Activated CD8-positive, alpha-beta memory T cell treated with anti-CD3 and anti-CD28 coated beads for 24 hours (primary cell): ENCODE measurements at places on chromosomes 6 and 20.

DNA sequence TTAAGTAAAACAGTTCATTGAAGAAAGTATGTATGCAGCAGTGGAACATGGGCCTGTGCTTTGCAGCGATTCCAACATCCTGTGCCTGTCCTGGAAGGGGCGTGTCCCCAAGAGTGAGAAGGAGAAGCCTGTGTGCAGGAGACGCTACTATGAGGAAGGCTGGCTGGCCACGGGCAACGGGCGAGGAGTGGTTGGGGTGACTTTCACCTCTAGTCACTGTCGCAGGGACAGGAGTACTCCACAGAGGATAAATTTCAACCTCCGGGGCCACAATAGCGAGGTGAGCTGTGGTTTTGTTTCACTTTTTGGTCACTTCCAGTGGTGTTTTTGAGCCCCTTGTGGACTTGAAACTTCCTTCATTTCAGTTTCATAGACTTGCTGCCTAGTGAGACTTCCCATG is 1.7 kb downstream of the TULP4 start:
- no peak for DNase-seq

DNA sequence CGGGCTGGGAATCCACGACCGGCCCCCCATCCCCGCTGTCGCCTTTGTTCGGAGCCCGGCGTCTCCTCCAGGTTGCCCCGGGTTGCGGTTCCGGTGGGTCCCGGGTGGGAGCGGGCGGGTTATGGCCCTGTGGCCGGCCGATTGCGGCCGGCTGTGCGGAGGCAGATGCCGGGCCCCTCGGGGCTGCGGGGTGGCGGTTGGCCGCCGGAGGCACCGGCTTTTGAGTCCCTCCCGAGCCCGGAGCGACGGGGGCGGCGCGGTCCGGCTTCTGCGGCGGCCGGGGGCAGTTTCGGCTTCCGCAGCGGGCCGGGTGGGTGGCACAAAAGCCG is 431 bp downstream of the LOC128125822 start:
- DNase-seq = no peak

- no peak for DNase-seq
Observed at GRCh38 chr6:113049190-113049589, 702.1 kb downstream of the RFPL4B start.

DNA sequence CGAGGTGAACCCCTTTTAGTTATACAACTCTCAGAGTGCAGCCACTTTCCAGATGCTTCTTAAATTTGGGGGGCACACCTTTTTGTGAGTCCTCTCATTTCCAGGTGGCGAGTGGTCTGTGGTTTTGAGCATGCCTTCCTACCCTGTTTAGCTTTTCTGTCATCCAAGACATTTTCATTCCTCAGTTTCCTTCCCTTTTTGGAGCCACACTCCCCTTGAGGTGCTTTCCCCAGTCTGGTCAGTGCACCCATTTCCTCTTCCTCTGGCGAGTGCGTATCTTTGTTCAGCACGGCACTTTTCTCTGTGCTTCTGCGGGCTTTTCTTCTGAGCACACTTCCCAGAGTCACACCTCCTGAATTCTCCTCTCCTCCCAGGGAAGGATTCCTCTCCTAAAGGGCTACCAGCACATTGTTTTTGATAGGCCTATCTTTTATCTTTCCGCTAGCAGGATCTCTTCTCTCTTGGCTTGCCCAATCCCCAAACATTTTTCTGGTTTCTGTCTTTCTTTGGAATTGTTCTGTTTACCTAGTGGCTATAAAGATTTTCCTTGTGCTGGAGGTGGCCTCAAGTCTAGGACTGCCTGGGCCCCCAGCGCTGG is 1.4 kb downstream of the PHF20 start:
- peak; percentile 62 for DNase-seq

- no peak for DNase-seq
Observed at GRCh38 chr6:73508776-73509175, 12.1 kb downstream of the EEF1A1 start.

DNA sequence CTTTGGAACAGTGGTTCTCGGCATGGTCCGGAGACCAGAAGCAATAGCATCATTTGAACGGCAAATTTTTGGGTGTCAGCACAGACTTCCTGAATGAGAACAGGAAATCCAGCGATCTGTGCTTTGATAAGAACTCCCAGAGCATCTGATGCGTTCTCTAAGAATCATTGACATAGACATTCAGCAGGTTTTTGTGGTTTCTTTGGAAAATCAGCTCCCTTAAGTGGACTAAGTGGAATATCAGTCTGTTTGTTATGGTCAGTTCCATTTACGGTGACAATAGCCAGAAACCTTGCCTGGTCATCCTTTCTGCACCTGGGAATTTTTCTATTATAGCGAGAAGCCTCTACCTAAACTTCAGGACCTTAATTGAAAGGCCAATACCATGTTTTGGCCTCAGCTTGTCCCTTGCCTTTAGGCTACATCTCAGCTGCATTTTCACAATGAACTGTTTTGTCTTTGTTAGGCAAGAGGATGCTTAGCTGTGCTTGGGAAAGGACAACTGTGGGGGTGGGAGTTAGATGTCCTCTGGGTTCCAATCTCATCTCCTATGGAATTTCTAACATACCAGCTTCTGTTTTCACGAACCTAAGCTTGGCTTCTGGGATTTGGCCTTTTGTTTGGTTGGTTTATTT is 299.7 kb downstream of the CDKAL1 start:
- DNase-seq = no peak

DNA sequence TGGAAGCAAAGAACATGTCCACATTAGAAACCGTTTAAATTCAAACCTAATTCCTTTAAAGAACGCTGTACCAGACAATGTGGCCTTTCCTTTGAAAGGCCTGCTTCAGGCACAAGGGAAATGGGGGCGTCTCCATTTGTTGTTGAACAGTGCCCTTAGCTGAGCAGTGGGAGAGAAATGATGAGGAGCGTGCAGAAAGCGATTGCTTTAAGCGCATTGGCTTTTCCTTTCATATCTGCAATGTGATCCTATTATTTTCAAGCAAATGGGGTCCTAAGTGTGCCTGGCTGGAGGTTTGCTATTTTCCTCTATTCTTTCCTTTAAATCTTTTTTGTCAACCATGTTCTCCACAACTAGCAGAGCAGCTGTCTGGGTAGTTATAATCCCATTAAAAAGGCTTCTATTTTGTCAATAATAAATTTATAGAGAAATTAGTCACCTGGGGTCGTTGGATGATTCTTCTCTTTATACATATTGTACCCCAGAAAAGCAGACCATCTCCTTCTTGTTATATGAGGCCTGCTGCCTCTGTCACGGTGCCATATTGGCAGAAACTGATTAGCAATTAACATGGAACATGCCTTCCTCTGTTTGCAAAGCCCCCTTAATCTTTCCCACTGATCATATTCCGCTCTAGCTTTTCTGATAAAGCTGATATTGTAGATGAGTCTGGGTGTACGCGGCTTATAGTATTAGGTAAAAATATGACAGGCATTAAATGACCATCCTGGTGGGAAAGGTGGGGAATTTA is 151.1 kb upstream of the JAG1 start:
- no peak for DNase-seq

GRCh38 chr6:39543095-39543494 is 182.1 kb downstream of the KIF6 start:
- DNase-seq = no peak

DNA sequence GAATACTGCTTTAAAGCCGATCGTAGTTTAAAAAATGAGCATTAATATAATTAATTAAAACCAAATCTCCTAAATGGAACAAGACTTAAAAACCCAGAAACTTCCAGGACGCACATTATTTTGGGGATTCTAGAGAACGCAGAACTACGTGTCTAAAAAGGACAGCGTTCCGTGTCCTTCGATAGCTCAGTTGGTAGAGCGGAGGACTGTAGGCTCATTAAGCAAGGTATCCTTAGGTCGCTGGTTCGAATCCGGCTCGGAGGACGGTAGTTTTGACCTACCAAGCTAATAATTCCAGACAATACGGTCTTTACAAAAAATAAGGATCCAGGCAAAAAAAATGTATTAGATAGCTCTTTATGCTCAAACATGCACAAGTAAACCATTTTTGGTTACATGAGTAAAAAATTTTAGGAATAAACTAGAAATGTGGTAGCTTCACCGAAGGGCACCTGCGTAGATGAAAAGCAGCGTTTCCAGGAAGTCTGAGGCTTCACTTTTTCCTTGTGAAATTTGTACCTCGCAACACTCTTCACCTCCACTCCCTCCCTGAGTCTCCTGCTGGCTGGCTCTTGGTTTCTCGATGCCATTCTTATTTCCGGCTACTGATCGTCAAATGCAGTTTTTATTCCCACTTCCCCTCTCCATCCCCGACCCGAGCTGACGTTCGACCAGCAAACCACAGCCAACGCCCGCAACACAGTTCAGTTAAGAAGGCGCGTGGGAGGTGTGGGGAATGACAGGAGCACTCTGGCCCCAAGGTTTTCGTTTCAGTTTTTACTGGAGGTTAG is 19.6 kb upstream of the ABT1 start:
- DNase-seq = peak; percentile 86

DNA sequence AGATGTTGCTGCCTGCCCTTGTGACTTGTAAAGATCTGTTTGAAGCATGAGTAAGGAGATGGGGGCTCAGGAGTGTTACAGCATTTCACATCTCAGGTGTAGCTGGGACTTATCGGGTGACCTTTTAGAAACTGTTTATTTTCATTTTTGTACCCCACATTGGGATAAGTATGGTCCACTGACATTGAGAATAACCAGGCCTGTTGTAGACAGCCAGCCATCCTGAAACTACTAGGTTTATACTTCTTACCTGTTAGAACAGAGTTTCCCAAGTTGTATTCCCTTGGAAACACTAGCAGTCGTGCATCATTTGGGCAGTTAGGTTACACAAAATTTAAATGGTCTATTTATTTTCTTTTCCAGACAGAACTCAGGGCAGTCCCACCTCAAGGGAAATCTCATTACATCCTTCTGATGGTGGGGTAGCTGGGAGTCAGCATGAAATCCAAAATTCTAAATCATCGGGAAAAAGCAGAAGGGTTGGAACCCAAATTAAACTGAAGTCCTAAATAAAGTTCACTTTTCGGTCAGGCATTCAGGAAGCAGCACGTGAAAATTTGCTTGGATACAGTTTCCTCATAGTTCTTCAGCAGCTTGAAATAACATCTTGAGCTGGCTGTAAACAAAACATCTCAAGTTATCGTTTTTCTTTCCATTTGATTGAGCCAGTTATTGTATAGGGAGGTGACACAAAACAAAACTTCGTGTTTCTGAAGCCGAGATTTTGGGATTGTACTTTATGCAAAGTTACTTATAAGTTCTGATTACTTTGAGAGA is 30.5 kb downstream of the FOXO3 start:
- no peak for DNase-seq

DNA sequence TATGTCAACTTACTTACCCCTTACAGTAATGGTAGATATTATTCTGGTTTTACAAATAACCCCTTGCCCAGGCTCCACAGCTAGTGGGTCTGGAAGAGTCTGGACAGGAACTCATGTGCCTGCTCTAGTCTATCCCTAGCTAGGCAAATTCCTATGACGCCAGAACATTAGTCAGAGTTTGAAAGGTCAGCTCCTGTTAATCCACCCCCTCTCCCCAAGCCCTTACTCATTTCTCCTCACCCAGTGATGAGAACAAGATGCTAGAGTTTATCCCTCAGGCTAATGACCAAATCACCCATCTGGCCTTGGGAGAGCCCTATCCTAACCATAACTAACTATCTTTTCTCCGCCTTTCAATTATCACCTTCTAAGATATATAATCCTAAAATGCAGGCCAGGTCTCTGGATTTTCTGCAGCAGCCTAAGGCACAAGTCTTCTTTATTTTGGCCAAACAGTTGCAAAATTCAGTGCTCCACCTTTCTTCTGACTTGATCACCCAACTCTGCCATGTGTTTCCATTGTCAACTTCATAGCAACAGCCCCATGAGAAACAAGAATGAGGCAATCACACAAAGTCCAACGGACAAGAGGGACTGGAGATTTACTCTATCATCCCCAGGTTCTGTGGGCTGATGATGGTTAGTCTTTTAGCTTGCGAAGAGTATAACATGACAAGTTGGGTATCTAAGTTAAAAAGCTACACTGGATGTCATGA is 113.3 kb downstream of the TASP1 start:
- DNase-seq = no peak

GRCh38 chr20:63736893-63737694 is 630 bp downstream of the LIME1 start:
- DNase-seq = peak; percentile 81

DNA sequence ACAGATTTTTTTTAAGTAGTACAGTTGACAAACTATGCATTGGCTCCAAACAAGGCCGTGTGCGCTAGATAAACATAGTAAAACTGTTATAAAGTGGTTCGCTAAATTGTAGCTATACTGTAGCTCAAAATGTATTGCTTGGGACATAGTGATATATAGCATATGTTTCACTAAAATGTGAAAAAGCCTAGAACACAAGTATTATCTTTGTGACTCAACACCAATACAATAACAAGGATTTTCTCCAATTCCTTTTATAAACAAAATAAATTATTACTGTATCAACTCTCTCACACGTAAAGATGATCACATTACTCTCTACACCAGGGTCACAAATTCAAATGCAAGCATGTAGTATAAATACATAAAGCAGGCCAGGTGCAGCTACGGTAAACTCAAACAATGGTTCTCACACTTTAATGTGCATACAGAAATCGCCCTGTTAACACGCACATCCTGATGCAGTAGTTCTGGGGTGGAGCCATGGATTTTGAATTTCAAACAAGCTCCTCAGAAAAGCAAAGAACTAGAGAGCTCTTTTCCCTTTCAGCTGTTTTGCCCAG is 214.6 kb downstream of the GMDS start:
- no peak for DNase-seq

GRCh38 chr20:4401601-4402000 is 320.1 kb upstream of the PRND start:
- DNase-seq = no peak

- DNase-seq = no peak
Observed at GRCh38 chr20:38715646-38716045, 8.6 kb upstream of the SLC32A1 start.

GRCh38 chr6:7264041-7264440 is 49.0 kb downstream of the SSR1 start:
- peak; percentile 53 for DNase-seq

DNA sequence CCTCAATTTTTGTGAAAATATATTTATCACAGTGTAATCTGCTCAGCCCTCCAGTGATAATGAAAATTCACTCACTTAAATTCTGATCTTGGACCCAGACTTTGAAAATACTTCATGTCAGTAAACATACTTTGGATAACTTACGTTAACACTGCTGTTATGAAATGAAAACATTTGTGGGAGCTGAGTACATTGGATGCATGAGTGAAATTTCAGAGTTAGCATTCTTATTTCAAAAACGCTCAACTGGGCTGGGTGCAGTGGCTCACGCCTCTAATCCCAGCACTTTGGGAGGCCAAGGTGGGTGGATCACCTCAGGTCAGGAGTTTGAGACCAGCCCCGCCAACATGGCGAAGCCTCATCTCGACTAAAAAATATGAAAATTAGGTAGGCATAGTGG is 196.4 kb downstream of the UTRN start:
- no peak for DNase-seq
